ENCODE measurements at places on chromosomes 4 and X.

DNA sequence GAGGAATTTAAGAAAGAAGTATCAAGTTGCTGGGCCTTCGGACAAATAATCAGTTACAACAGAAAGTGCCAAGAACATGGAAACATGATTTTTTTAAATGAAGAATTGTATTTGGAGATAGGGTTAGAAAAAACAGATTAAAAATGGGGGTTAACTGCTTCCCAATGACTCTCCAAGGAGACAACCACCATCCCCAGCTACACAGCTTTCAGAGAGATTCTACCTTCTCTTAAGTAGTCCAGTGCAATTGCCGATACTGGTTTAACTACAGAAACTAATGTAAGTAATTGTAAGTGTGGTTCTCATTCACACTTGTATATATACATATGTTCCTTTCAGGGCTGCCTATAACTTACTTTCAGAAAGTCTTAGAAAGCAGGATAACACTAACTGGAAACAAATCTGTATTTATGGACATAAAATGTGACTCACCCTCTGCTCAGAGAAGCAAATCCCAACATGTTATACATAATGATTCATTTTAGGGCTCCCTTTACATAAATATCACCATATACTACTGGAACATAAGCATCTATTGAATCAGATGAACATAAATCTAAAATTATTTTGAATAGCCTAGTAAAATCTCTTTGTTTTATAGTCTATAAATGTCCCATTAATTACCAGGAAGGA, 248.9 kb upstream of the UGT8 start:
- no peak for DNase-seq

GRCh38 chr4:76504613-76505465, 69.8 kb downstream of the SHROOM3 start:
- DNase-seq: no peak

DNA sequence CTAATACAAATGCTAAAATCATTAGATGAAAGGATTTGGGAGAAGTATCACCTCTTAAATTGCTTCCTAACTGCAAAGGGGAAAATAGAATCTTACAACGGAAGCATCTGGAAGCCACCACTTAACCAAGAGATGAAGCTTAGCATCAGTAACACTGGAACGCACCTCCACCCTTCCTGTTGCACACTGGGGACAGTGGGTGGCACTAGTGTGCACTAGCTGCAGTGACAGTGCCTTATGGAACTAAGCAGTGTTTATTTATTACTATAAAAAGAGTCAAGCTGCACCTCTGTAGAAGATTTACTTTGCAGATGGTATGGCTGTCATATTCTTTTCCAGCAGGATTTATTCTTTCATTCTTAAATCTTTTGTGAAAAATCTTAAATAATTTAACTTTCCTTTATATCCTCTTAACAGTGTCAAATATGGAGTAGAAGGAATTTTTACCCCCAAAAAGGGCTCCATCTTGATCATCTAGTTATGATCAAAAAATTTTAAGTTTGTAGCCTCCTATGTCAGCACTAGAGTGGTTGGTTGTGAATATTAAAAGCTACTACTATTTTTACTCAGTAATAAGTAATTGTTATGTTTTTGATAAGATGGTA, 76.7 kb downstream of the SCD5 start:
- DNase-seq: no peak

DNA sequence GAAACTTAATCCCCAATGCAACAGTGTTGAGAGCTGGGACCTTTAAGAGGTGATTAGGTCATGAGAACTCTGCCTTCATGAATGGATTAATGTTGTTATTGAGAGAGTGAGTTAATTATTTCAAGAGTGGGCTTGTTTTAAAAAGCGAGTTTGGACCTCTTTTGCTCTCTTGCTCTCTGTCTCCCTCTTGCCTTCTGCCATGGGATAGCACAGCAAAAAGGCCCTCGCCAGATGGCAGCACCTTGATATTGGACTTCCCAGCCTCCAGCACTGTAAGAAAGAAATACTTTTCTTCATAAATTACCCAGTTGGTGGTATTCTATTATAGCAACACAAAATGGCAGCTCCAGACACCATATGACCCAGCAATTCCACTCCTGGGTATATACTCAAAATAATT, 7.0 kb upstream of the ATP6AP2 start:
- no peak for DNase-seq

GRCh38 chr4:183503497-183504063, 1.3 kb upstream of the ING2 start:
- no peak for DNase-seq

DNA sequence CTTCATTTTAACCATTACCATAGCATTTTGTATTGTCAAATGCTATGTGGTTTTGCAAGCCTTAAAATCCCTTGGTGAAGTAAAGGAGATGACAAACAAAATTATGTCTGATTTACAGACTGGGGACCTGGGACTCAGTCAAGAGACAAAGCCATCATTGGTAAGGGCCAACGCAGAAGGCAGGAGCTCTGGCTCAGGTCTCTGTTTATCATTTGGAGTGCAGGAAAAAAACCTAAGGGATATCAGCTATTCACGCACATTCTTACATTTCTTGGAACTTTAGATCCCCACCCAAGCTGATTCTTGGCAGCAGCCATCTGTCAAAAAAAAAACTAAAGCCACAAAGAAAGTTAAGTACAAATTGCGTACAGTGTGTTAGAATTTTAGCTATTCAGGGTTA, 731.9 kb downstream of the STPG2 start:
- DNase-seq: no peak
